ENCODE measurements at places on chromosomes 3 and 15. TPM values are rescaled to one million over a fixed set of nuclear protein-coding genes. Genes with fewer than 3 reads are reported as not detected.

Gene LRRC34
- total RNA-seq, result 10.1 TPM

Gene ANKUB1
- not detected for total RNA-seq

Gene TMC3
- not detected for total RNA-seq

Gene TNNC1
- 0.45 TPM for total RNA-seq

Gene GPR62
- 0.18 TPM for total RNA-seq

Gene TIMMDC1
- total RNA-seq, result 98.2 TPM

Gene LRRC2
- total RNA-seq, result 0.12 TPM

Gene TBCCD1
- total RNA-seq, result 20.1 TPM

Gene FAM219B
- total RNA-seq, result 138 TPM

Gene SEMA3G
- 5.2 TPM for total RNA-seq

Measured in neural crest cell (in vitro differentiated cells).